ENCODE measurements at places on chromosomes 5 and 9.

DNA sequence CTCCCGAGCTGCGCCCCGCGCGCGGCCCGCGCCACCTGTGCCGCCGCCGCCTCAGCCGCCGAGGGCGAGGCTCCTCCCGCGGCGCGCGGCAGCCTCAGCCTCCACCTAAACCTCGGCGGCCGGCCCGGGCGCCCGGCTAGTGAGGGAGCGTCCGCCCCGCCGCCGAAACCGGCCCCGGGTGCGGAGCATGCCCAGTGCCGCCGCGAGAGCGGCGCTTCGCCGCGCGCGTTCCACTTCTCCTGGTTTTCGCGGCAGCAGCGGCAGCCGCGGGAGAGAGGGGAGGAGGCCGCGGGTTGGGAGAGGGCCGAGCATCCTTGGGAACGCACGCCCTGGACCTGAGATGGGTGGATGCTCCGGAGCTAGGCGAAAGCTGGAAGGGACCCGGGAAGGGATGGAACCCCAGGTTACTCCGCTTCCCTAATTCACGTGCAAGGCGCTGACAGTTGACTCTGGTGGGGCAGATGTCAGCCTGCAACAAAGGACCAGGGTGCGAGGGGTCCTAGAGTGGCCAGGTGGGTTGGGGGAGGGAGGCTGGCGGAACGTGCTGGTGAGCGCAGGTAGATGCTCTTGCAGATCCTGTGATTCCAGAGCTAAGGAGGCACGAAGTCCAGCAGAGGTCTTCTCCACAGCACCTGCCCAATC, at the start of gene CTNND2:
CTNND2 (minus strand) TSS at position 182 of the 642 bp plus-strand sequence. CDS start 593 bp downstream, outside the sequence.
- DNase-seq: no peak

GRCh38 chr9:130237763-130238524, 27.6 kb upstream of the HMCN2 start:
- DNase-seq: no peak

DNA sequence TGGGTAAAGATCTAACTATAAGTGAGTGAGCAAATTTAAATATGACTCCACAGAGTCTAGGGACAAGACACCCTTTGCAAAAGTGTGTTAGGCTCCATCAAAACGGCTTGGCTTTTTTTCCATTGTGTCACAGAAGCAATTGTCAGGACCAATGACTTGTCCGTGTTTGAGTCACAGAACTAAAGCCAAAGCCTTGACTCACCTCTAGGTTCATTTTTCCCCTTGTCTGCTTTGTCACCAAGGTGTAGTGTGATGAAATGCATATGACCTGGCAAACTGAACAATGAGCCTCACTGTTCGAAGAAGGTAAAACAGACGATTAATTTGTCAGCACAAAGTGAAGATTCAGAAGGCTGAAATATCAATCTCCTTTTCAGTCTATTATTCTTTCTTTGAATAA, 331.0 kb downstream of the GLIS3 start:
- no peak for DNase-seq

DNA sequence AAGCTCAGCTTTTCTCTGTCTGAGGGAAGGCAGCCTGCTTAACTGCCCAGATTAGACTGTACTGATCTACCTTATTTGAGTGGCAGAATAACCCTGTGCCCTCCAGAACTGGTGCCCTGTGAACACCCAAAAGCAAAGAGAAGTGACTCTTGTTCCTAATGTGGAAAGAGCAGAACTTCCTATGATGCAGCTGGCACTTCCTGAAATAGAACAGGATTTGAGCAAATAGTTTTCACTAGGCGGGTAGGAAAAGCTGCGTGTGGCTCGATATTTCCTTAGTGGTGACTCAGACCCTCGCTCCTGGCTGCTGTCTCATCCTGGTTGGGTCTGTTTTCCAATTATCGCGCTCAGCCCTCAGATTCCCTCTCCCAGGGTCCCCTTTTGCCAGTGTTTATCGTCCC, 89.9 kb downstream of the SH3TC2 start:
- no peak for DNase-seq

GRCh38 chr5:149298842-149299404, 27.3 kb downstream of the AFAP1L1 start:
- DNase-seq: no peak

DNA sequence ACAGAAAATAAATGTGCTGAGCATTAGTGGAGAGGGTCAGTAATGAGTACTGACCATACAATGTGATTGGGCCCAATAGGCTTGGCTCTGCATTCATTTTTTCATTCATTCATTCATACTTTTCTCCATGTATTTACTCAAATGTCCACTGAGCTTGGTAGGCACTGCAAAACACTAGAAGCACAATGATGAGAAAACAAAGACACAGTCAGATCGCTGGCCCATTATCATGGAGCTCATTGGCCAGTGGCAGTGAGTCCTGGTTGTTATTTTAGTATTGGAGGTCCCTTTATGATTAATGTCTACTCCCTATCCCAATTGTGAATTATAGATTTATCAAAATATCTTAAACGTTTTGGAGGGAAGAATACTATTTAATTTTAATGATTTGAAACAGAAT, 1079.7 kb upstream of the DMAC1 start:
- DNase-seq: no peak

- DNase-seq: no peak
Observed at GRCh38 chr9:23702311-23702922, 123.6 kb downstream of the ELAVL2 start.

- no peak for DNase-seq
Observed at GRCh38 chr9:134369416-134370212, 43.4 kb downstream of the RXRA start.

DNA sequence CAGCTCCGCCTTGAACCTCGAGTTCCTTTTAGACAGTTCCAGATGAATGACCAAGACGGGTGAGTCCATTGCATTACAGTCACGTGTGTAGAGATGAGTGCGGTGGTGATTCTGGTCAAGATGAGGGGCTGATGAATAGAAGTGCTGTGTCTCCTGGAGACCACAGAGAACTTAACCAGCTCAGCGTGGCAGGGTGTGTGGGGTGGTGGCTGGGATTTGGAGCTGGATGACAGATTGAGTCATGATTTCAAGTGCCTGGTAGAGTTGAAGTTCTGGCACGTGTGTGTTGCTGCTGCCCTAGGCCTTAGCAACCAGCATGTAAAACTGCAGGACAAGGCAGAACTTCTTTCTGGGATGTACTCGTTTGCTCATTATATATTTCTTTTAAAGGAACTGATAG, 53.3 kb downstream of the PRRC2B start:
- no peak for DNase-seq

DNA sequence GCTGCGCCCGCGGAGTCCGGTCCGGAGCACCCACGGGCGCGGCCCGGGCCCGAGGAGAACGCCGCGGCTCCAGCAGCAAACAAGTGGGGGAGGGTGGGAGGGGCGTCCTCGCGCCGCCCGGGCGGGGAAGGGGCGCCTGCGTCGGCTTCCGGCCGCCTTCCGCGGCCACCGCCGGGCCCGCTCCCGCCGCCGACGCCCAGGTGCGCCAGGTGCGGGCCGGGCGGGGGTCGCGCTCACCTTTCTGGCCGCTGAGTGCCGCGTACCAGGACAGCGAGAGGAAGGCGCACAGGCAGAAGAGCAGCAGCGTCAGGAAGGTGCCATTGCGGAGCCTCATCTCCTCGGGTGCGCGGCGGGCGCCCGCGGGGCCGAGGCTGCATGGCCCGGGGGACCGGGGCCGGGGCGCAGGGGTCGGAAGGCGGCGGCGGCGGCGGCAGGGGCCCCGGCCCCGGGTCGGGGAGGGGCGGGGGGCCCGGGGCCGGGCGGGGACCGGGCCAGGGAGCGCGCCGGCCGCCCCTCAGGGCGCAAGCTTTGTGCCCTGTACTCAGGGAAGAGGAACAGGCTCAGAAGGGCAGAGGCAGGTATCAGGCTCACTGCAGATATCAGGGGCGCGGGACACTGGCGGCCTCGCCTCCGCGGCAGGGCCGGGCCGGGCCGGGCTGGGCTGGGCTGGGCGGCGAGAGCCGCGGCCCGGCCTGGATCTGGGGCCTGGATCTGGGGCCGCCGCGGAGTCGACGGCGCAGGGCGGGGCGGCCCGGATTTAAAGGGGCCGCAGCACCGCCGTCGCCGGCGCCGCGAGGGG, at the start of gene MGAT4B:
MGAT4B (minus strand) TSS at position 617 of the 799 bp plus-strand sequence; CDS start at position 334, 283 bp downstream.
- DNase-seq: no peak

DNA sequence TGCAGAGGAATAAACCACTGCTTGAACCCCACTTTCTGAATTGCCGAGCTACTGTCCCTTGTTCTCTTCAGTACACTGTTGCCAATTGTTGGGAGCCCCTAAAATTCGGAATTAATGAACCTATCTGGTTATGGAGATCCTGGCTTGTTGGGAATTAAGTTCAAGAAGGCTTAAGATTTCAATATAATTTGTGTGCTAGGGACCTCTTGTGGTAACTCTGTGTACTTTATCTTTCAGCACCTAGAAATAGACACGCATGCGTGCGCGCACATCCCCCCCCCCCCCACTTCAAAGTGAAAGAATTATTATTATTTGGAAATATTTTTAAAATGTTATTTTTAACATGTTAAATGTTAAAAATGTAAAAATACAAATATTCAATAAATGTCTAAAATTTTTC, 53.3 kb upstream of the FAM169A start:
- DNase-seq: no peak

DNA sequence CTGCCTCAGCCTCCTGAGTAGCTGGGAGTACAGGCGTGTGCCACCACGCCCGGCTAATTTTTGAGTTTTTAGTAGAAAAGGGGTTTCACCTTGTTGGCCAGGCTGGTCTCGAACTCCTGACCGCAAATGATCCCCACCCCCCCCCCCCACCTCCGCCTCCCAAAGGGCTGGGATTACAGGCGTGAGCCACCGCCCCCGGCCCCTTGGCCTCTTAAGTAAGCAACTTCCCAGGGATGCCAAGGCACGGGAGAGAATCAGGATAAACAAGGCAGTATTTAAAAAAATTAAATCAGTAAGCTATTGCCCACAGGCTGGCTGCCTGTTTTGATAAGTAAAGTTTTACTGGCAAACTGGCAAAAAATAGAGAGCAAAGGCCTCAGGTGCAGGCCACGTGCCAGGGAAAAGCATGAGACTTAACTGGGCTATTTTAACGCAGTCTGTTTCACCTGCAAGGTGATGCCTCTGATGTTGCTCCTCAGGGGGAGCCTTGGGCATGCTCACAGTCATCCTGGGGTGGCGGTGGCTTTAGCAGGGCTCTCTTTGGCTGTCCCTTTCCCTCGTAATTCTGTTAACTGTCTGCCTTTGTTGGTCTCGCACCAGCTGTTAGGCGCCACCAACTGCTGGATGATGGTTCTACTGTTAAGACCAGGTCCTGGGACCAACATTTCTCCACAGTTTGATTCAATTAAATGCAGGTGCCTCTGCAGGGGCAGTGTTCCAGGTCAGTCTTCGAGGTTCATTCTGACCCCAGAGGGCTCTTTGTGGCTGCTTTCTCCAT, 19.4 kb upstream of the RNF130 start:
- DNase-seq: no peak

- DNase-seq: no peak
Observed at GRCh38 chr9:137138058-137138721, 764 bp upstream of the GRIN1 start.

- DNase-seq: no peak
Observed at GRCh38 chr5:139199321-139199720, 1.2 kb upstream of the SIL1 start.

- no peak for DNase-seq
Observed at GRCh38 chr5:15897656-15898055, 281.9 kb downstream of the MARCHF11 start.

DNA sequence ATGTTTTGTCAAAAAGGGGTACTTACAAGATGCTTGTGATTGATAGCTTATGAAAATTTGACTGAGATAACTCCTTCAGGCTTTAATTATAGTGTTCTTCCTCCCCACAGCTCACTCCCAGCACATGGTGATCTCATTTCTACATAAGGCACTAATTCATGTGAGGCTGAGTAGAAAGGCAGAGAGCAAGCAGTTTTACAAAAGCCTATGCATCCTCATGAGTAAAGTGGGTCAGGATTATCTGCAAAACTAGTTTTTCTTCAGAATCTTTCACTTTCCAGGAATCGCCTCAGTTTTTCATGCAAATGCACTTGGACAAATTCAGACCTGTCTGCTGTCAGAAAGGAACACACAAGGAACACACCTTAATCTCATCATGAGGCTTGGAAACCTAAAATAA, 92.1 kb upstream of the FBN2 start:
- DNase-seq: no peak

DNA sequence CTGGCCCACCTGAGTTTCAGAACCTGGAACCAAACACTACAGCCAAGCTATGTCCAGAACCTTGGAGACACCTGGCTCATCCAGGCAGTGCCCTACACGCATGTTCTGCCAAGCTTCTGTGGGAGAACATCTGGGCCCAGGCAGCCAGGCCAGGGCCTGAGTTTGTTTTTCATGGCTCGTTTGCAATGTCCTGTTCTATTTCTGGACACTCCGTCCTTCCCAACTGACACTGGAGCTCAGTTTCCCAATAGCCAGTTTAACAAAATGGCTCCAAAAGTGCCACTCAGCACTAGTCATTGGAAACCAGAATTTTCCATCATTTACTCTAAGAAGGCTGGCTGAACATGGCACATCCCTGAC, 38.6 kb downstream of the SH3RF2 start:
- DNase-seq: no peak

- no peak for DNase-seq
Observed at GRCh38 chr9:105643795-105644194, 18.5 kb upstream of the TAL2 start.

DNA sequence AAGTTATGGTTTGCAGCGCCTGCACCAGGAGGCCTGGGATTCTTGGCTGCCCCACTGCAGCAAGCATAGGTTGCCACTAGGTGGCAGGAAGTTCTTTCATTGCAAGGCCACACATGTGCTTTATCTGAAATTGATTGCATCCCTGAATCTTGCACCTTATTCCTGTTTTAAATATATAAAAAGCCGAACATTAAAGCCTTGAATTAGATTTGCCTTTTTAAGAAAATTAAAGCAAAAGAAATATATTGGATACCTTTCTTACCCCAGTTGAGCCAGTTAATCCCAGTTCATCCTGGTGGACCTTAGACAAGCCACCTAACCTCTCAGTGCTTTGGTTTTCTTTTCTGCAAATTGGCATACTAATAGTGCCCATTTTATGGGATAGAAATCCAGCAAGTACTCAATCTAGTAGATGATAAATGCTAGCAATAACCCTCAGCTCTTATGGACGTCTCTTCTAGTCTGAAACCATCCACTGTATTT, 6.3 kb upstream of the TRMT10B start:
- DNase-seq: peak; percentile 32

DNA sequence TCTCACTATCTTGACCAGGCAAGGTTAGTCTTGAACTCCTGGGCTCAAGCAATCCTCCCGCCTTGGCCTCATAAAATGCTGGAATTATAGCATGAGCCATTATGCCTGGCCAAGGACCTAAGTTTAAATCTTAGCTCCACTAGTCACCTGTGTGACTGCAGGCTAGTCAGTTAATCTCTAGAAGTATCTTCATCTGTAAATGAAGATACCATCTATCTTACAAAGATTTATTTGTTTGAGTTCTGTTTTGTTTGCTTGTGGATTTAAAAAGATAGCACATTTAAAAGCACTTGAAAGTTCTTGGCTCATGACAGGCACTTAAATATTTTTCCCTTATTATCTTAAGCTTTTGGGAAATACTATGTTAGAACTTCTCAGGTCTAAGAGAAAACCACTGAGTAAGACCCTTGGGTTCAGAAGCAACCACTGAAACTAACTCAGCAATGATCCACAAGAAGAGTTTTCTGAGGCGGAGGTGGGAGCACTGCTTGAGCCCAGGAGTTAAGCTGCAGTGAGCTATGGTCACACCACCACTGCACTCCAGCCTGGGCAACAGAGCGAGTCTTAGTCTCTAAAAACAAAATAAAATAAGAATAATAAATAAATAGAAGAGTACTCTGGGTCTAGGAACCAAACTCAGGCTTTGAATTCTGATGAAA, 19.1 kb downstream of the TMEM245 start:
- DNase-seq: no peak

Data from stimulated activated CD8-positive, alpha-beta memory T cell treated with anti-CD3 and anti-CD28 coated beads, Interleukin-7, amount 100 ng/mL, for 4 hours (primary cell).